Adrenal gland (tissue), 19 donors: ENCODE measurements at places on chromosomes 4 and X. TPM values are rescaled to one million over a fixed set of nuclear protein-coding genes. Genes with fewer than 3 reads are reported as not detected.

DNA sequence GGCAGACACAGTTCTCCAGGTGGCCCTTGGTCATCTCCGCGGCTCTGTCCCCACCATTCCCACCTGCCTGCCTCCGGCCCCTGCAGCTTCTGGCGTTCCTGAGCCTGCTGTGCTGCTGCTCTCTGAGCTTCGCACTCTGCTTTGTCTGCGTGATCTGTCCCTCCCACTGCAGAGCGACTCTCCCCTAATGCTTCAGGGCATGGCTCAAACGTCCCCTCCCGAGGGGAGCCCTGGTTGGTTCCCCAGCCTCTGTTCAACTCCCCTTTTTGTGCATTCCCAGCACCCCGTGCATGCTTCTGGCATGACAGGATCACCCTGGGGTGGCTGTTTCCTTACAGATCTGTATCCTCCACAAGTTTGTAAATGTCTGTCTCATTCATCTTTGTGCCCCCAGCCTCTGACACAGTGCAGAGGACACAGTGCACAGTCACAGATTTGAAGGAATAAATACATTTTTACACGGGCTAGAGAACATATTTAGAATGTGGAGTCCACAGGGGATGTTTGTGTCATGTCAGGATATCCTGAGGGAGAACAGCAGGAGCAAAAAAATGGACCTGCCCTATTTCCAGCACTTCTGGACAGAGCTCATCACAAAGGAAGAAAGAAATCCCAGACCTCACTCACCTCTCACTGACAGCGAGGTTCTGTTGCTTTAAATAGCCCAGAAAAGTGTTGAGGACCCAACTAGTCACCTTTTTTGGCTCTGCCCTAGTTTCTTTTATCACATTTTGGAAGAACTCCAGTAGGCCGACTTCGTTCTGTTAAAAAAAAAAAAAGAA lies 72.6 kb downstream of the GATB start:
- no peak for DNase-seq

GRCh38 chr4:72641611-72642010 lies 72.6 kb upstream of the ADAMTS3 start:
- no peak for DNase-seq

GRCh38 chr4:126530996-126531585 lies 1101.7 kb upstream of the INTU start:
- no peak for DNase-seq

DNA sequence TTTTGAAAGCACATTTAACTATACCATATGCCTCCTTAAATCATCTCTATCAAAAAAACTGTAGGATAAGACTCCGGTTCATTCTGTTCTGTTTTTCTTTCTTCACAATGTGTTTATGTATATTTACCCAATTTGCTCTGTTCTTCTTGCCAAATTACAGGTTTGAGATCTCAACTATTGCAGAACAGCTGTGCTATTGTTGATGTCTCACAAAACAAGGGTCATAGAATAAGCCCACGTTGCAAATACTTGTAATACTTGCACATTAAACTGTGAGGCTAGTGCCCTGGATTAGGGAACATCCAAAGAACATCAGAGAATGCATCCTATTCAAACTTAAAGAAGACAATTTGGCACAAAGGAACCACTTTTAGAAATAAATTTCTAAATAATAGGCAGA lies 45.4 kb downstream of the ANTXR2 start:
- no peak for DNase-seq

NDUFB11 gene
- total RNA-seq: 151 TPM
